NK-92 treated with Interleukin-12 subunit alpha and Interleukin-12 subunit beta, amount 100 ng/mL, for 24 hours (cell line): ENCODE measurements at places on chromosomes 3 and 15.

- no peak for DNase-seq
Observed at GRCh38 chr15:74235962-74236361, at the start of gene CCDC33. Gene CCDC33, plus strand, starts transcription at chr15:74236326. Its CDS starts 394 bp downstream, at chr15:74236720.

GRCh38 chr3:161423911-161424522 is 52.7 kb upstream of the SPTSSB start:
- no peak for DNase-seq

DNA sequence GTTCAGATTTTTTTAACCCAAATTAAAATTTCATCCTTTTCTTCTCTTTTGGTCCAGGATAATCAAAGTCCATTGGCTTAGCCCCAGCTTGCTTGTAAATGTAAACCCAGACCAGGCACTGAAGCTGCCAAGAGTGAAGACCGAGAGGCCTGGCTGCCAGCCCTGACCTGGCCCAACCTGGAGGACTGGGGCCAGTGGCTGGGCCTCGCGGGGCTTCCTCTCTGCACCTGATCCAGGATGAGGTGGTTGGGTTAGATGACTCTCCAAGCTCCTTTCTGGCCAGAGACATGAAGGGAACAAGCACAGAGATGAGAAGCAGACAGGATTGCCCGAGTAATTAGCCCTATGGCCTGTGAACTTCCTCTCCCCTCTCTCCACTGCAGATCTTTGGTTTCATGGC is 50.6 kb downstream of the CMTM6 start:
- DNase-seq = no peak

GRCh38 chr3:7484636-7485035 is 623.7 kb downstream of the GRM7 start:
- no peak for DNase-seq

DNA sequence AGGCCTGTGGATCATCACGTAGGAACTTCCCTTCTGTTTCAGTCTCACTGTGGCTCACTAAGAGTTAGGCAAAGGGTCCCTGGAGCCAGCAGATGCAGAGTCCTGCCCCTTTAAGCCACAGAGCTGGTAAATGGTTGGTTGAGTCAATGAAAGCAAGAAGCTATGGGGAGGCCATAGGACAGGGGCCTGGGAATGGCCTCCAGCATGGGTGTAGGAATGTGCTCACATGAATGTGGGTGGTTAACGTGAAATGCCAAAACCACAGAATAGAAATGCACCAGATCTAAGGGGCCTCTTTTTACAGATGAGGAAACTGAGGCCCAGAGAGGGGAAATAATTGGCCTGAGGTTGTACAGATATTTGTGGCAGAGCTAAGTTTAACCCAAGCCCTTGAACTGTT is 150.3 kb downstream of the TLE3 start:
- no peak for DNase-seq

GRCh38 chr3:66479532-66479947 is 21.3 kb downstream of the LRIG1 start:
- no peak for DNase-seq

DNA sequence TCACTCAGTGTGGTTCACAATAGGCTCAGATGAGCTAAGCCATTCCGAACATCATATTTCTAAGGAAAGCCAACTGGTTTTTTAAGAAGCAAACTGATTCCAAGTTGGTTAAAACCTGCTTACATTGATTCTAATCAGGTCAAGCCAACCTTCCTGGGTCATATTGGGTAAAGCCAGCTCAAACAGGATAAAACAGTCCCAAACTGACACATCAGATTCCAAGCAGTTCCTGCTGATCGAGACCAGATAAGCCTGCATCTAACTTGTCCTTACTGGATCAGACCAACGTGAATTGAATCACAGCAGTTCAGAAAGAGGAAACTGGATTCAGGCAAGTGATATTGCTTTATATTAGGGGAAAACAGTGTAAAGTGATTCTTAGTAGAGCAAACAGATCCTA is 18.6 kb upstream of the THSD4 start:
- DNase-seq = no peak

DNA sequence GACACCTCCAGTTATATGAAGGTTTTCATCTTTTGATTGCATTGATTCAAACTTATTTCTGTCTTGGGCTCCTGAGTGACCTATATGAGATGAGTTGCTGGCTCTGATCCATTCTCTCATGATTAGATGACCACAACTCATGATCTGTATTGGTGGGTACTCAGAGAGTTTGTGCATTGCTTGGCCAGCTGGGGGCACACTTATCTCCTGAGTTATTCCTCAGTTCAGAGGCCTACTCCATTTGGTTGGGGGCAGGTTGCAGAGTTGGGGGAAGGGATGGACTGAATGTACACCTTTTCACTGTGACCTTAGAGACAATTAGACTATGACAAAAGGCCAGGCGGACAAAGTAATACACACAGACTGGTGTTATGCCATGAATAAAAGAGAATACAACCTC is 166.2 kb upstream of the SEMA6D start:
- DNase-seq = no peak

- DNase-seq = no peak
Observed at GRCh38 chr3:157572559-157573270, 69.5 kb upstream of the VEPH1 start.

DNA sequence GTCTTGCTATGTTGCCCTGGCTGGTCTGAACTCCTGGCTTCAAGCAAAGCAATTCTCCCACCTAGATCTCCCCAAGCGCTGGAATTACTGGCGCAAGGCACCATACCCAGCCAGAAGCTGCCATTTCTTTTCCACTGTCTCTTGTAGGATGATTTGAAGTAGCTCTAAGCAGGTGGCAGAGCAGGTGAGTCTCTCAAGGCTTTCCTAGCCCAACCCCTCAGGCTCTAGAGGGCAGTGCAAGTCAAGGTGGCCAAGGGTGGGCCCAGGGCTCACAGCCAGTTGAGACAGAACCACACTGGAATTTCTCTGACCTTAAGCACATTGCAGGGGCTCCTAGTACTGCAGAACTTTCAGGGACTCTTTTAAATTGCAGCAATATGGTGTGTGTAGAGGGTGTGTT is 15.6 kb upstream of the DAG1 start:
- DNase-seq = peak; percentile 5

DNA sequence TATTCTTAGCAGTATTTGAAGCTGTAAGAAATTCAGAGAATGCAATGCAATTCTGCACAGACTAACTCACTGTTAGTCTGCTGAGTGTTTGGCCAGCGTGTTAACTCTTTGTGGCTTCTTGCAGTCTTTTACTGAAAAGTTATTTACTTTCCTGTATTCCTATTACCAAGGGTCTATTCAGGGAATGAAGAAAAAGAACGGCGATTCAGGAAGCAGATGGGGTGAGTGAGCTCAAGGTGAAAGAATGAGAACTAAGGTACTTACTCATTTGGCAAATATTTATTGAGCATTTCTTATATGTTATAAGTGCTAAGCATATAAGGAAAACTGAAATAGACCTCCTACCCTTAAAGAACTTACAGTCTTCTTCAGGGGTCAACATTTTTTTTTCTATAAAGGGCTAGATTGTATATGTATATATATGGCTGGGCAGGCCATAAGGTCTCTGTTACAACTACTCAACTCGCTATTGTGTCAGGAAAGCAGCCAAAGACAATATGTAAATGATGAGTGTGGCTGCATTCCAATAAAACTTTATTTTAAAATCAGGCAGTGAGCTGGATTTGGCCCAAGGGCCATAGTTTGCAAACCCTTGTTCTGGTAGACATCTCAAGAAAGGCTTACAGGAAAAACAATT is 271.9 kb upstream of the GADL1 start:
- no peak for DNase-seq

DNA sequence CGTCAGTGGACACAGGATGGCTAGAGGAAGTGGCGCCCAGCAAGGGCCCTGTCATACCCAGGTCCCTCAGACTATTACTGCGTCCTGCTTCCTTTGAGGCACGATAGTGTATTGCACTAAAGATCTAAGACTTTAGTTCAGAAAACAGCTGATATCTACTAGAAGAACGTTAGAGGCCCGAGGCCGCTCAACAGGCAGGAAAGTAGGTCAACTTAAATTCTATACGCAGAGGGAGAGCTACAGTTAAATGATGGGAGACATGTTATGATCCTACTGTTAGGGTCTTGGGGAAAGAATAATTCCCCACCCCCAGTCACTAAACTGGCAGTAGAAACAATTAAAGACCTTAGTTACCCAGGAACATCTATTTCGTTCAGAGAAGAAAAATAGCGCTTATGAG is 317.8 kb downstream of the CHST2 start:
- no peak for DNase-seq

DNA sequence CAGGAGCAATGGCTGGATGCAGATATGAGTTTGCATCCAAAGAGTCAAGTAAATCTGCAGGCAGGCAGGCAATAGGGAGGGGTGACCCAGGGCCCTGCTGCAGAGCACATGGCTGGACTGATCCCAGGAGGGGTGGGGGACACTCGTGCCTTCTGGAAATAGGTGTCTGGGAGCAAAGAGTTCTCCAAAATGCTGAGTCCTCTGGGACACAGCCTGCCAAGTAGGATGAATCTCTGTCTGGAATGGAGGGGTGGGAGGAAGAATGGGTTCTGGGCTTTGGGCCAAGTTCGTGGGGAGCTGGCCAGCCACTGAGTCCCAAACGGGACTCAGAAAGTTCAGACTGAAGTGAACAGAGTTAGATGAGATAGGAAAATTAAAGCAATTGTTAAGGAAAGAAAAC is 214.5 kb downstream of the MTHFS start:
- DNase-seq = no peak

- no peak for DNase-seq
Observed at GRCh38 chr3:129424185-129424841, 4.1 kb downstream of the EFCAB12 start.

DNA sequence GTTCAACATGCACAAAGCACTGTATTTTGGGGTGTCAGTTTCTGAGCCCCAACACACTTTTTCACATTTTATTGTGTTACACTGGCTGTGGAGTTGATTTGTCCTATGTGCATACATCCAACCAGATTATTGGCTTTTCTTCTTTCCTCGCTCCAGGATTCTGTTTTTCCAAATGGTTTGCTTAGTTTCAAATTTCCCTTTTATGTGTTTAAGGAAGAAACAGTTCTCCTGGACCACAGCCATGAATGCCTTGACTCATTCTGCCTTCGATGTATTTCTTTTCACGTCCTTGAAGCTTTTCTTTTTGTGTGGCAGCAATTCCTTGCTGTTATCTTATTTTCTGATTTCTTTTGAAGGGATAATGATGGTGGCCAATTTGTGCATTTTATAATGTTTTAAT is 53.8 kb downstream of the CACNA2D3 start:
- DNase-seq = no peak

DNA sequence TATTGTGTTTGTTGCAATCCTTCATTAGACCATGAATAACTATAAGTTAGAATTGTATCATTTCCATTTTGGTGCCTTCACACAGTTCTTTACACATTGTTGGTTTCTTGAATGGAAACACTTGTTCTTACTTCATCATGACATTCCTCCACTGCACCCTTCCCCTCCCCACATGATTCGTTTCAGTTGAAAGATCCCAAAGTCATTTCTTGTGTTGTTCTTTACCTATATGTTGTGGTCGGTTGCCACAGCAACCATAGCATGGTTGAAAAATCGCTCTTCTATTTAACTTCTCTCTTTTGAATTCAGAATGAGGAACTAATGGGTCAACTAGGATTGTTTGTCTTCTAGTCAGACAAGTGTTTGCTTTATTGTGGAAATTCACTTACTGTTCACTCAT is 103.3 kb downstream of the IL1RAP start:
- no peak for DNase-seq

- no peak for DNase-seq
Observed at GRCh38 chr15:89656116-89656815, 999 bp upstream of the KIF7 start.

DNA sequence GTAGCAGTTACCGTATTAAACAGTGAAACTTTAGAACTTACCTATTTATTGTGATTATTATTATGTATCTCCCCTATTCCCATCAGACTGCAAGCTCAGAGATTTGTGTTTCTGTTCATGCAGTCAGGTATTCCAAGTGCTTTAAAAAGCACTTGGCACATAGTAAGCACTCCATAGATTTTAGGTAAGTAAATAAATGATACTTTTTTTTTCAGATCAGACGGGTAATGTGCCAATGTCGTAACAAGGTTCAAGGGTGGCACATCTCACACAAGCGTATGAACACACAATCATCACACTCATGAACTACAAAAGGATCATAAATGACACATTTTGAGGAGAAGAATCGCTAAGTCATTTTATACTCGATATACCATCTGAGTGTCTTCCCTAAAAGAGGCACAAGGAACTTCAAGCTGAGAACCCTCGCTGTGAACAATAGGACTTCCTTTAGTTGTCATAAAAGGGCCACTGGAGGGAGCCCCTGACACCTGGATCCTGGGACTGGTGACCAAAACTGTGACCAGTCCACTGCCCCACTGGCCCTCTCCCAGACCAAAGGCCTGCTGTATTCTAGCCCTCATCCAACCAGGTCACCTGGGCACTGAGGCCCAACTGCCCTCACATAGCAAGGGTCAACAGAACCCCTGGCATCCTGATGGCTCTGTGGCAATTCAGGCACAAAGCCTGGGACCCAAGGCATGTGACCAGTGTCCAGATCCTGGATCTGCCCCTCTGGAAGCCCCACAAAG is 32.1 kb downstream of the KIF9 start:
- no peak for DNase-seq

- no peak for DNase-seq
Observed at GRCh38 chr15:72175186-72176044, 22.2 kb downstream of the GRAMD2A start.

- no peak for DNase-seq
Observed at GRCh38 chr3:36944012-36944640, 728 bp downstream of the TRANK1 start.

DNA sequence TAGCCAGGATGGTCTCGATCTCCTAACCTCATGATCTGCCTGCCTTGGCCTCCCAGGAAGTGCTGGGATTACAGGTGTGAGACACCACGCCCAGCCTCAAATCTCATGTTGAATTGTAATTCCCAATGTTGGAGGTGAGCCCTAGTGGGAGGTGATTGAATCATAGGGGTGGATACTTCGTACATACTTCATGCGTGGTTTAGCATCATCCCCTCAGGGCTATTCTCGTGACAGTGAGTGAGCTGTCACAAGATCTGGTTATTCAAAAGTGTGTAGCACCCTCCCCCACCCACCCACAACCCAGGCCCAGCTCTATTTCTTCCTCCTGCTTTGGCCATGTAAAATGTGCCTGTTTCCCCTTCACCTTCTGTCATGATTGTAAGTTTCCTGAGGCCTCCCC is 236.9 kb upstream of the IL12A start:
- DNase-seq = no peak

DNA sequence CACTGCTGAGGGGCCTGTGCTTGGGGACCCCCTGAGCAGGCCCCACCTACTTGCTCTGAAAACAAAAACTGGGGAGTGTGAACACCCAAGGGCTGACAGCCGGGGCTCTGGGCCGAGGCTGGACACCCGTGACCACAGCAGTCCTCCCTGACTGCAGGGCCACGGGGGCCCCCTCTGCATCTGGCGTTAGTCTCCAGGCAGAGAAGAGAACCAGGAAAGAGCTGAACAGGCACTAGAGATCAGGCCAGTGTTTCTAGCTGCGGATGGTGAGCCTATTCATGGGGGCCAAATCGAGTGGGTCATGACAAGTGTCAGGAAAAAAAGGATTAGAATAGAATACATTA is 17.1 kb downstream of the MELTF start:
- DNase-seq = no peak

GRCh38 chr3:53820756-53821580 is 25.3 kb downstream of the CHDH start:
- no peak for DNase-seq

- DNase-seq = no peak
Observed at GRCh38 chr3:98839846-98840245, 61.6 kb downstream of the DCBLD2 start.

GRCh38 chr3:42052484-42053351 is 38.4 kb upstream of the TRAK1 start:
- DNase-seq = no peak
